Suppressor macrophage (primary cell): ENCODE measurements at places on chromosomes 1 and 21.

DNA sequence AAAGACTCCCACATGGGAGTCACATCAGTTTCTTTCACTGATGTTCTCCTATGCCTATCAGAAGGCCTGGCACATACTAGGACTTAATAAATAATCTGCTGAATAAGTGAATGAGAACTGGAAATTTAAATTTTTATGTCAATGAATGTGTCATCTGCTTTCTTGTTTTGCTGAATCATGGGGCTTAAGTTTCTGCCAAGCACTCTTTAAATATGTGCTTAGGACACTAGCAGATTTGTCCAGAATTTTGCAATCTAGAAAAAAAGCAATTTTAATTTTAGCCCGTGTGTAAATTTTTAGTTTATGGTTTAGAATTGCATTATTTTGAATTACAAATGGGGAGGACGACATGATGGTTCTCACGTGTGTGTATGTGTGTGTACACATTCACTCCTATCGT is 803.1 kb downstream of the USP25 start:
- DNase-seq = no peak

DNA sequence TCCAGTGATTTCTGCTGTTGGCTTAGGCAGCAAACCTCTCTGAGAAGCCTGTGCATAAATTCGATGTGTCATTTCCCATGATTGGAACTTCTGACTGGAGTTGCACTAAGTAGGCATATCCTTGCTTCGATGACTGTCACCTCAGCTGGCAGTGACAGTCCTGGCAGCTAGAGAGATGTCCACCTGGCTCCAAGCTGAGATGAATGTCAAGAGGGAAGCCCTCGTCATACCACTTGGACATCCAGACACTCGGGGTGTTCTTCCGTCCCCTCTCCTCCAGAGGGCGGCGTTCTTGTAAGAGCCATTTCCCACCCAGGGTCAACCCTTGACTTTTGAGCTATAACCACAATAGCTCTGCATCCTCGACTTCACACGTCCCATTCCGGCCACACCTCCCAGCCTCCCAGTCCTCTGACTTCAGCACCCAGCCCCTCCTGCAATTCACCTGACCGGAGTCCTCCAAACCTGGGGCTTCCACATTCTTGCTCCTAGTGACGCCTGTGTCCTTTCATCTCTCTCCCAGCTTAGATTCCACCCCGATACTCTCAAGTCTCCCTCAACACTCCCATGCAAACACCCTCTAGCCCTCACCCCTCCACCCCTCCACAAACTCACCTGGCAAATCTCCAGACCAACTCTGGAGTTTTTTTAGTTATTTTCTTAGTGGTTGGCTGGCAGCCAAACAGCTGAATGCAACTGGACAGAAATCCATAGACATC is 17.3 kb downstream of the CA6 start:
- DNase-seq = peak; percentile 67

DNA sequence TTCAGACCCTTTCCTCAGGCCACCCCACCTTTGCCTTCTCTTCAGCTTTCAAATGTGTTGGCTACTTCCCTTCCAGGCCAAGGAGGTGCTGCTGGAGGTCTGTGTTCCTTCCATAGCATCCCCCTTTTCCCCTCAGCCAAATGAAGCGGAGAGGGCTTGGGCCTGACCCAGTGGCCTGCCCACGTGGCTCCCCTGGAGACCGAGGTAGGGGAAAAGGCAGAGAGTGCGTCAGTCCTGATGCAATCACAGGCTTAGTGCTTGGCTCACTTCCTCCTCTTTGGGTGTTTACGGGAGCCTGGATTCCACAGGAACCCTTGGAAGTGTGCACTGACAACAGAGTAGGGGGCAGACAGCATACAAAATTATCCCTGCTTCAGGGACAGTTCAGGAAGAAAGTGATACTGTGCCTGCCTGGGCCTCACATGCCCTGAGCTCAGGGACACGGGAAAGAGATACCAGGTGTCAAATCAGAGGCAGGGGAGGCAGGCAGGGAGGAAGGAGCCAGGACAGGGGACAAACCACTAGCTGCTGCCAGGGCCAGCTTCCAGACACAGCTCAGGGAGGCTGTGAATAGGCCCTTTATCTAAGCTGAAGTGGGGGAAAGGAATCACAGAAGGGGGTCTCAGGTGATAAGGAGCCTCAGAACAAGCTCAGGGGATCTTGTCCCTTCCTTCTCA is 16.6 kb upstream of the PTP4A2 start:
- peak; percentile 94 for DNase-seq

DNA sequence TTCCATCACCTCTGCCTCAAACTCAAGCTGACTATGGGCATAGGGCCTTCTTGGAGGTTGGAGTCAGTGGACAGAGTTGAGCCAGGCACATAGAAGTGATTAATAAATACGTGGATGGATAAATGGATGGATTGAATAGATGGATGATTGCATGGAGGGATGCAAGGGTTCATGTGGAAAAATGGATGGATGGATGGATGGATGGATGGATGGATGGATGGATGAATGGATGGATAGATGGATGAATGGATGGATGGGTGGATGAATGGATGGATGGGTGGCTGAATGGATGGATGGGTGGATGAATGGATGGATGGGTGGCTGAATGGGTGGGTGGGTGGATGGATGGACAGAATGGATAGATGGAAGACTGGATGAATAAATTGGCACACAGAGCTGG is 40.1 kb upstream of the ZBTB40 start:
- DNase-seq = no peak

GRCh38 chr1:29669912-29670311 is 433.6 kb downstream of the PTPRU start:
- DNase-seq = no peak

DNA sequence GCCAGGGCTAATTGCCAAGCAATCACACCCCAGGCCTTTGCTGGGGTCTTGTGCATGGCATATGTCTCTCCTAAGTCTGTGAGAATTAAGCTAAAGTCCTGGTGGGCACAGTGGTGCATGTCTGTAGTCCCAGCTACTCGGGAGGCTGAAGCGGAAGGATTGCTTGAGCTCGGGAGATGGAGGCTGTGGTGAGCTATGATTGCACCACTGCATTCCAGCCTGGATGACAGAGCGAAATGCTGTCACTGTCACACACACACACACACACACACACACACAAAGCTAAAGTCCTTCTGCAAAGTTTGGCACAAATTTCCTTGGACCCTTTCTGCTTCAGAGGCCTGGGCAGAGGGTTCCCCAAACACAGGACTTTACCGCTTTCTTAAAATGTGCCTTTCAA is 31.3 kb upstream of the DNAJC11 start:
- no peak for DNase-seq

- DNase-seq = no peak
Measured at GRCh38 chr1:204232526-204232925, 18.7 kb upstream of the GOLT1A start.

- DNase-seq = peak; percentile 76
Measured at GRCh38 chr1:201014816-201015200, 8.7 kb downstream of the KIF21B start.

DNA sequence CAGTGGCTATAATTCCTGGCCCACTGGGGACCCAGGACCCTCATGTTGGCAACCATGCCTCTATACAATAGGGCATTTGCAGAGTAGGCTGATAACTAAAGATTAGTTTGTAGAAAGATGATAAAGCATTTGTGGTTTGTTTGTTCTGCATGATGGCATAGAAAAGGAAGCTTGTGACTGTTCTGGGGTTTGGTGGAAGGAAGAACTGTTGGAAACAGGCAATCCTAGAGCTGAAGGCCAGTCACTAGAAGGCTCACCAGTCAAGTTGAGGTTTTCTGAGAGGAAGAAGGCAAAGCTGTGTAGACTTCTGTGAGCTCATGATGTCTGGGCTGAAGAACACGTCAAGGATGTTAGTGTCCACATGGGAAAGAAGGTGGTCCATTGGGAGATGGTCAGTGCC is 140.3 kb upstream of the VANGL1 start:
- DNase-seq = peak; percentile 13

DNA sequence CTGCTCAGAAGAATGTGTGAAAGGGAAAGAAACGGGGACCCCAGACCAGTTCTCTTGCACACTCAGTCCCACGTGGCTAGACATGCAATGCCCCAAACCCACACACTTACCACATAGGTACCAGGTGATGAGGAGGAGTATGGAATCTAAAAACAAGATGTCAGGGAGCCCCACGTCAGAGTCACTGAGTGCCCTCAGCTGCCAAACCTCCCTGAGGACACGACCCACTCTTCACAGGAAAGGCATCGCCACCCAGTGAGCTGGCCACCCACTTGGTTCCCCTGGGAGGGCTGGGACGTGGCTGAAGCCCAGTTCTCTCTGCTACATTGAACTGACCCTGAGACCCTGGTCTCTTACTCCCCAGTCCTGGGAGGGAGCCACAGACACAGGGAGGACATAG is 41.4 kb downstream of the MRPL37 start:
- peak; percentile 67 for DNase-seq

- DNase-seq = no peak
Measured at GRCh38 chr21:36563341-36563926, 83.5 kb upstream of the CLDN14 start.

DNA sequence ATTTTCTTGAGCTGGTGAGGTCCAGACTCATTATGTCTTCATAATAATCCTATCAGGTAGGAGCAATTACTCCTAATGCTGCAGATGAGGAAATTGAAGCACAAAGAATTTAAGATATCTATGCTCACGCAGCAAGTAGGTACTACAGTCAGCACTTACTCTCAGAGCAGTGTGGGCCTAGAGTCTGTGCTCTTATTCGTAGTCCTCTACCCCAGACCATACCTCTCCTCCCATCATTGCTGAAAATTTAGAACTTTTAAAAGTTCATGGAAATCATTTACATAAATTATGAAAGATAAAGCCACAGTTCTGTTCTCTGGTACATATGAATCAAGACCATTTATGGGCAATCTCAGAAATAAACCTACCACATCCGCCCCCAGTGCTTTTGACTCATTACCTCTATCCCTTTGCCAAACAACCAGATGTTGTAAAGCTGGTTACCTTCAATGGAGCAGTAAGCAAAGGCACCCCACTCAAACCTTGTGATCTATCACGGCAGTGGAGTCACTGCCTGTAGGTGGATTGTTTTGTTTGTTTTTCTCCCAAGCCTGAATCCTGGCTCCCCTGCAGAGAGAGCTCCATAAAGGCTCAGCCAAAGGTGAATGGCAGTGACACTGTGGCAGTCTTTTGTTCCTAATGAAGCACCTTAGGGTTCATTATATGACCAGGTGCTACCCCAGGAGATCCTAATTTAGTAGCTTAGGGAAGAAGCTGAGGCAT is 20.9 kb upstream of the MAN1A2 start:
- peak; percentile 17 for DNase-seq

DNA sequence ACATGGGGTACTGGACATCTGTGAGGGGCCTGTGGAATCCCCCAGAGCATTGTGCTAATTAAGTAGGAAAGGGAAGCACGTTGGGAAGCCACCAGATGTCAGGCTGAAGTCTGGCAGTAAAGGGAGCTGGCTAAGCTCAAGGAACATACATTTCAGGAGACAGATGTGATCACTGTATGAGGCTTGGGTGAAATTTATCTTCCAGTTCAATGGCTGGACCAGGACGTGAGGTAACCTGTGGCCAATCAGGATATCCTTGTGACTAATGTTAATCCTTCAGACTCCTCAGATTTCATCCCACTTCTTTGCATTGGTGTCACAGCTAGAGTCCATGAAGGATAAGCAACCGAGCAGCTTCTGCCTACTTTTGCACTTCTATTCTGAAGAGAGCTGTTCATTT is 110.2 kb upstream of the APP start:
- DNase-seq = no peak

GRCh38 chr21:31803039-31804007 is 69.5 kb upstream of the HUNK start:
- no peak for DNase-seq

GRCh38 chr1:3842912-3843311 is 14.1 kb downstream of the CEP104 start:
- peak; percentile 53 for DNase-seq

DNA sequence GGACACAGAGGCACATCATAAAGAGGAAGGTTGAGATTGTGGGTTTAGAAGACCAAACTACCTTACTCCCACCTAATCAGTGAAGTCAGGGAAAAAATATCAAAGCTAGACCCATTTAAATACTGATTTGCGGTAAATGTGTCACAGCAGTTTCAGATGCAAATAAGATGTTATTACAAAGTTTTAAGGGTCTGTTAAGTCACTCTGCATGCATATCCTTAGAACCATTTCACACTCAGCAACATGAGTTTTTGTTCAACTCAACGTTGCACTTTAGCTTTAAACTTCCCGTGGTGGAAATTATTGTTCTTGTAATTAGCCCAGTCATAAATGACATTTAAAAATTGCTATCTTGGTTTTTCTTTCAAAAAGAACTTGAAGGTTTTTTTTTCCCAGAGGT is 34.8 kb downstream of the RPAP2 start:
- DNase-seq = no peak

- peak; percentile 10 for DNase-seq
Measured at GRCh38 chr1:185157599-185158412, 839 bp downstream of the SWT1 start.

- no peak for DNase-seq
Measured at GRCh38 chr1:93442741-93443140, 5.2 kb upstream of the FNBP1L start.

- peak; percentile 82 for DNase-seq
Measured at GRCh38 chr1:149884433-149885338, 14.7 kb upstream of the BOLA1 start.

- peak; percentile 86 for DNase-seq
Measured at GRCh38 chr1:24111996-24112779, at the start of gene MYOM3. Gene MYOM3, minus strand, starts transcription at chr1:24112135. Its CDS starts 3,499 bp downstream, at chr1:24108636.

DNA sequence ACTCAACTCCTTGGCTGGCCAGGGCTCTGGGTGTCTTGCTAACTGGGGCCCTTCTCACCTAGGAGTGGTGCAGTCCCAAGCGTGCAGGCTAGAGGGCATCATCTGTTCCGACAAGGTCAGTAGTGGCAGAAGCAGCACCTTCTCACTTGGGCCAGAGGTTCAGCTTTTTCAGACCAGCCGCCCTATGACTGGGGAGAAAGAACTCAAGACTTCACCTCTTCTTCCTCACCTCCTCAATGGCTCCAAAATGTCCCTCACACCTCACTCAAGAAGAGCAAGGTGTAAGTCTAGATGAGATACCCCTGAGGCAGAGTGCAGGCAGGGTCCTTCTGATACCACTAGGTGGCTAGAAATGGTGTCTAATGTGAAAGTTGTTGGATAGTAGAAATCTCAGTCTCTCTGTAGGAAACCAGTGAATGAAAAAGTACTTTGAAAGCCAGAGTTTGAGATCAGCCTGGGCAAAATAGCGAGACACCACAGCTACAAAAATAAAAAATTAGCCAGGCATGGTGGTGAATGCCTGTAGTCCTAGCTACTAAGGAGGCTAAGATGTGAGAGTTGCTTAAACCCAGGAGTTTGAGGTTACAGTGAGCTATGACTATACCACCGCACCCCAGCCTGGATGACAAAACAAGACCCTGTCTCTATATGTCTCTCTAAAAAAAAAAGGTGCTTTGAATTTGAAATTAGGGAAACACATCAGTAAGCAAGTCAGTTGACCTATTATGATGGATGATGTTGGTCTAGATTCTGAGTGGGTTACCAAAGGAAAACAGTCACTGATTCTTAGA is 8.6 kb upstream of the IL20 start:
- no peak for DNase-seq

DNA sequence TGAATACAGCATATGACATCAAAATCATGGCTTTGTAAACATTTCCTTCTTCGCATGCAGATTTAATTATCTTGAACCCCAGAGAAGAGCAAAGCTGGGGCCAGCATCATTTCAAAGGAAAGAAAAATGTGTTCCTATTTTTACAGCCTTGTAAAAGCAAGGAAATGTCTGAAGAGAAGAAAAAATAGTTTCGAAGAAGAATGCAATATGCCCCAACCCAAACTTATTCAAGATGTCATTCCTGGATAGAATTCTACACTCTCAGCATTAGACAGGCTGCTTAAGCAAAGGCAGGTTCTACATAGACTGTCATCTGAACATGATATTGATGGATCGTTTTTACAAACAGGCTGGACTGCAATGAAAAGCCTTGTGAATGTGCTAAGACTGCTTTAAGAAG is 900.8 kb downstream of the TTLL7 start:
- DNase-seq = no peak

- DNase-seq = no peak
Measured at GRCh38 chr1:240912821-240913220, 300.9 kb upstream of the GREM2 start.
